NCI-H187 treated with DMSO at 0.1 percent for 48 hours (cell line): ENCODE measurements at places on chromosomes 7 and 10.

GRCh38 chr10:52770904-52771303 is 1.7 kb downstream of the MBL2 start:
- no peak for DNase-seq

GRCh38 chr10:130400890-130401289 is 264.7 kb downstream of the GLRX3 start:
- no peak for DNase-seq

DNA sequence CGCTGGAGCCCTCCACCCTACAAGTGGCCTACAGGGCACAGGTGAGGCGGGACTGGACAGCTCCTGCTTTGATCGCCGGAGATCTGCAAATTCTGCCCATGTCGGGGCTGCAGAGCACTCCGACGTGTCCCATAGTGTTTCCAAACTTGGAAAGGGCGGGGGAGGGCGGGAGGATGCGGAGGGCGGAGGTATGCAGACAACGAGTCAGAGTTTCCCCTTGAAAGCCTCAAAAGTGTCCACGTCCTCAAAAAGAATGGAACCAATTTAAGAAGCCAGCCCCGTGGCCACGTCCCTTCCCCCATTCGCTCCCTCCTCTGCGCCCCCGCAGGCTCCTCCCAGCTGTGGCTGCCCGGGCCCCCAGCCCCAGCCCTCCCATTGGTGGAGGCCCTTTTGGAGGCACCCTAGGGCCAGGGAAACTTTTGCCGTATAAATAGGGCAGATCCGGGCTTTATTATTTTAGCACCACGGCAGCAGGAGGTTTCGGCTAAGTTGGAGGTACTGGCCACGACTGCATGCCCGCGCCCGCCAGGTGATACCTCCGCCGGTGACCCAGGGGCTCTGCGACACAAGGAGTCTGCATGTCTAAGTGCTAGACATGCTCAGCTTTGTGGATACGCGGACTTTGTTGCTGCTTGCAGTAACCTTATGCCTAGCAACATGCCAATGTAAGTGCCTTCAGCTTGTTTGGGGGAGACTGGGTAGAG is at the start of gene COL1A2:
Gene COL1A2, plus strand, starts transcription at position 459 of the 704 bp plus-strand sequence. Its CDS starts 137 bp downstream, at position 596.
- no peak for DNase-seq

- DNase-seq: no peak
Measured at GRCh38 chr10:104119996-104120395, 2.0 kb upstream of the SFR1 start.

- DNase-seq: no peak
Measured at GRCh38 chr7:137462847-137463246, 119.3 kb upstream of the PTN start.

- DNase-seq: no peak
Measured at GRCh38 chr7:47482013-47482875, 99.7 kb downstream of the TNS3 start.

DNA sequence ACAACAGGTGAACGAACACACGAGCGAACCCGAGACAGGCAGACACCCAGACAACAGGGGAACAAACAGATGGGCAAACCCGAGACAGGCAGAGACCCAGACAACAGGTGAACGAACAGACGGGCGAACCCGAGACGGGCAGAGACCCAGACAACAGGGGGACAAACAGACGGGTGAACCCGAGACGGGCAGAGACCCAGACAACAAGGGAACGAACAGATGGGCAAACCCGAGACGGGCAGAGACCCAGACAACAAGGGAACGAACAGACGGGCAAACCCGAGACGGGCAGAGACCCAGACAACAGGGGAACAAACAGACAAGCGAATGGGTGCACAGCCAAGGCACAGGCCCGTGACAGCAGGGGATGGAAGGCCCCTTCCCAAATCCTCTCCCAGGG is 264.7 kb downstream of the ELFN1 start:
- DNase-seq: no peak

DNA sequence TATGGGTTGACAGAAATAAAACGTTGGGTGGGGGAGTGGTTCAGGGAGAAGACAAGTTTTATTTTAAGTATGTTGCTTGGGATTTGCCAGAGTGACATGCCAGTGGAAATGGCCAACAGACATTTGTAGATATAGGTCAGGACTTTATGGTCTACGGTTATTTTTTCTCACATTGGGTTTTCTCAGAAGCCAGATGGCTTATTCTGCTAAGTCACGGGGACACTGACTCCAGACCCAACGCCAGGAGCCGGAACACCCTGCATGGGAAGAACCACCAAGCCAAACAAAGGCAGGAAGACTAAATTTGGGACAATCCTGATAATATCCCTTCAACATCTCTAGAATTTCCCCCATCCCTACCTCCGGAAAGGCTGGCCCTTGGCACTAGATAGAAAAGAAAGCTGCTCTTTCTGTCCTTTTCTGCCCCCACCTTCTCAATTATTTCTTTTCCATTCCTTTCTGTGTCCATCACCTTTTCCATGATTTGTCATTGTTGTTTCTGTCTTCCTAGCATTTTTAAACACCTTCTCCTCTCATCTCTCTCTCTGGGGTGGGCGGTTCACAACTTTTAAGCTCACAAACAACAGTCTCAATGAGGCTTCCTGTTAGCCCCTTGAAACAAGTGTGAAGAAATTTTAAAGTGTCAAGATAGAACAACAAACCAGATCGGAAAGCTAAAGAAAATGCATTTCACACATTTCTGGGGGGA is 44.7 kb downstream of the TBXAS1 start:
- no peak for DNase-seq

DNA sequence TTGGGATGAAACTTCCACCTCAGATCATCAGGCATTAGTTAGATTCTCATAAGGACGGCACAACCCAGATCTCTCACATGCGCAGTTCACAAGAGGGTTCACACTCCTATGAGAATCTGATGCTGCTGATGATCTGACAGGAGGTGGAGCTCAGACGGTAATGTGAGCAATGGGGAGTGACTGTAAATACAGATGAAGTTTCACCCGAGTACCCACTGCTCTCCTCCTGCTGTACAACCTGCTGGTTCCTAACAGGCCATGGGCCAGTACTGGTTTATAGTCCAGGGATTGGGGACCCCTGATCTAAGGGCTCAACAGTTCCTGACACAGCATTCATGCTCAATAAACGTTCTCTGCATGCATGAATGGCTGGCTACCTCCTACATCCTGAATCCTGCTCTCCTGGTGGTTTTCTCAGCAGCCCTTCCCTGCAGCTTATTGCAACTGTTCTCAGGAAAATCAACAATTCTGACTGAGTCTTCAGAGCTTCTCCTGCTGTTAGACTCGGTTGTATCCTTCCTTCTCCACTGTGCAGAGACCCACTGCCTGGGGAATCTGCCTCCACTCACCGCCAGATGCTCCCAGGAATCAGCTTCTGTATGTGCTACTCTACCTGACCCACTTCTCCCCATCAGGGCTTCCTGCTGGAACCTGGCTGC is 17.4 kb downstream of the PDE6C start:
- no peak for DNase-seq

DNA sequence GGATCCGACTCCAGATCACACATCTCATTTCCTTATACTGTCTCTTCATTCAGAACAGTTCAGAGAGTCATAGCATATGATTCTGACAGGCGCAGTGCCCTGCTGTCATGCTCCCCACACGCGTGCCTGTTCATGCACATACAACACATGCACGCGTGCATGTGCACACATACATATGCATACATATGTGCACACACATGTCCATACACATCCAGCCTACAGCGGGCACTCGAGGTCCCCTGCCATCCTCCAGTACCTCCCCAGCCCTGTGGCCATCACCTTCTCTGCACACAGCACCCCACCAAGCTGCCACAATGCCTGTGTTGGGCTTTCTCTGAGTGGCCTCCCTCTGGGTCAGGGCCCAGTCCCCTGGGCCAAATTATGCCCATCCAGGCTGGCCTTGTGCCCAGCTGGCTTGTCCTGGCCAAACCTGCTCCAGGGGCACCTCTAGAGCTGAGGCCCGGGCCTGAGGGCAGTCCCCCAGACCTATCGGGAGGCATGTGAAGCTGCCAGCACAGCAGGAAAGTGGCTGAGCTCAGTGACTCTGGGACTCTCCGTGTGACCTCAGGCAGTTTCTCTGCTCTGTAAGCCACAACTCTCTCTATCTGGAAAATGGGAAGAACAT is 49.4 kb upstream of the RET start:
- no peak for DNase-seq

- no peak for DNase-seq
Measured at GRCh38 chr7:129021656-129022055, 33.3 kb downstream of the TNPO3 start.

DNA sequence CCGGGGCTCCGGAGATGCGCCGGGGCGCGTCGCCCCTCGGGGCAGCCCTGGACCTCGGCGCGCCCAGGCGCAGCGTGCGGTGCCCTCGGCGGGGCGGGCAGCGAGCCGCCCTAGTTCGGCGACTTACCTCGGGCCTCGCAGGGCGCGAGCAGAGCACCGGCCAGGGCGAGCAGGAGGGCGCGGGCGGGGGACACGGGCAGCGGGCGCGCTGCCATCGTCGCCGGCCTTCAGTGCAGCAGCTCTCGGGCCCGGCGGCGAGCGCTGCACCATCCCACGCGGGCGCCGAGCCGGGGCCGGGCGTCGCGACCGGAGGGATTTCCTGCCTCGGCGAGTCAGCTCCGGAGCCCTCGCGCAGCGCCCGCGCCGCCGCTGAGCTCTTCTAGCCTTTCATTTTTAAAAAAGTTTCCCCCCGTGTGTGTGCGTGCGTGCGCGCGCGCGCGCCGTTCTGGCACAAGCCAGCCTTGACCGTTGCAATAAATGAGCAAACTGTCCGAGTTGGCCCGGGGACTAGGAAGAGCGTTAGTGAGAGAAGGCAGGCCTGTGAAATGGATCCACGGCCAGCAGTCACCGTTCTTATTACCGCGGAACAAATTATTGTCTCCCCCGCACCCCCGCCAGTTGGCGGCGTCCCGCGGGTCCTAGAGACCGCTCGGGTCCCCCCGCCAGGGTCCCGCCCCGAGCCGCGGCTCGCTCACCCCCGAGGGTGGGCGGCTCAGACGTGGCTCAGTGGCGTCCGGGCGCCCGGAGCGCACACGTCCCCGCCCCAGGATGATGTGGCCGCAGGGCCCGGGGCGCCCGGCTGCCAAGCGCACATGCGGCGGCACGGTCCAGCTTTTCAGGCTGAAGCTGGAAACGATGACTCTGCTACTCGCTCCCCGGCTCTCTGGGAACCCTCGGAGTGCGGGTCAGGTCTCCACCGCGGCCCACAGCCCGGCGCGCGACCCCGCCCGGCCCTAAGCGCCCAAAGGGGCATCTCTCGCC is at the start of gene ADAM12:
Gene ADAM12, minus strand, starts transcription at position 547 of the 981 bp plus-strand sequence. Its CDS starts 332 bp downstream, at position 215.
- no peak for DNase-seq

DNA sequence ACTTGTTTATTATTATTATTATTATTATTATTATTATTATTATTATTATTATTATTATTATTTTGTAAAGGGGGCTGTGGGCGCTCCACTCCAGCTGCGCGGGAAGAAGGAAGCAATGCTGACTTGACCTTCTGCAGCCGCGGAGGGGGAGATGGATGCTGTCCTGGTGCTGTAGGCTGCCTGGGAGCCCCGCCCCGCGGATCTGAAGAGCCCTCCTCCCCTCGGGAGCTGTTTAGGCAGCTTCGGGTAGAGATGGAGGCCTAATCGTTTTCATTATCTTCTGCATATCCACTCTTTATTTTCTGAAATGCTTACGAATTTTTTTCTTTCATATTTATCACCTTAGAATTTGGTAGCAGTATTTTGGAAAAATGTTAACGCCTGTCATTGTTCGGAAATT is 101.2 kb upstream of the KLF6 start:
- no peak for DNase-seq

DNA sequence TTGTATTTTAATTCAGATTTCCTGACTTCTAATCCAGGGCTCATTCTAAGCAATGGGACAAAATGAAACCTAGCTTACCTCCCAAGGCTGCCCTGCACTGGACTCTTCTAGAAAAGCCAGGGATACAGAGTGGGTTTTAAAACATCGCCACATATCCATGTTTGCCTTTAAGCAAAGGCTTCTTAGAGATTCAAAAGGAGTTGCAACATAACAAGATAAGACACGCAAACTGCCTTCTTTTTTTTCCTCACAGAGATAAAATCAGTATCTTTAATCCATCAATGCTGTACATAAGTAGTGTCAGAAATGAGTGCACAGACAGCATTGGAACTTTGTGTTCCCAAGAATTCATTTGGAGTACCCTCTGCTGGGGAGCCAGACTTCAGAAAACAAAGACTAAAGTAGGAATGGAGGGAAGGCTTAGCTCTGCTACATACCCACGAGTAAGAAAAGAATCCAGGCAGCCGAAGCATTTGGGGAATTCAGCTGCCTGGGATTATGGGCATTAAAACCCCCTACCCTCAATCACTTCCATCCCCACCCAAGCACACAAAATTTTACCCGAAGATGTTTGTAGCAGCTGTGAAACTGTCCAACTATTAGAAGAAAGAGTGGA is 427.8 kb downstream of the ARL4A start:
- no peak for DNase-seq

- DNase-seq: no peak
Measured at GRCh38 chr10:128522551-128523308, 396.5 kb upstream of the MKI67 start.

GRCh38 chr10:113454341-113455061 is 98.4 kb upstream of the HABP2 start:
- no peak for DNase-seq

DNA sequence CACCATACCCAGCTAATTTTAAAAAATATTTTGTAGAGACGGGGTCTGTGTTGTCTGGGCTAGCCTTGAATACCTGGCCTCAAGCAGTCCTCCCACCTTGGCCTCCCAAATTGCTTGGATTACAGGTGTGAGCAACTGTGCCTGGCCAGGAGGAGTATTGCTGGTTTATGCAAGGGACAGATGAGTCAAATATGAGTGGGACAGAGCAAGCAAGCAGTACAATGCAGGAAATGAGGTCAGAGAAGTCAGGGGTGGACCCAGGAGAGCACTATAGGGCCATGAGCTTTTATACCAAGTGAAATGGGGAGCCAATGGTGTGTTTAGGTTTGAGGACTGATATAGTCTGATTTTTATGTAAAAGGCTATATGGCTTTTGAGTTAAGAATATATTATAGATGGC is 6.3 kb downstream of the TSPAN13 start:
- DNase-seq: no peak

GRCh38 chr7:32158076-32158475 is 87.9 kb upstream of the PDE1C start:
- DNase-seq: no peak

DNA sequence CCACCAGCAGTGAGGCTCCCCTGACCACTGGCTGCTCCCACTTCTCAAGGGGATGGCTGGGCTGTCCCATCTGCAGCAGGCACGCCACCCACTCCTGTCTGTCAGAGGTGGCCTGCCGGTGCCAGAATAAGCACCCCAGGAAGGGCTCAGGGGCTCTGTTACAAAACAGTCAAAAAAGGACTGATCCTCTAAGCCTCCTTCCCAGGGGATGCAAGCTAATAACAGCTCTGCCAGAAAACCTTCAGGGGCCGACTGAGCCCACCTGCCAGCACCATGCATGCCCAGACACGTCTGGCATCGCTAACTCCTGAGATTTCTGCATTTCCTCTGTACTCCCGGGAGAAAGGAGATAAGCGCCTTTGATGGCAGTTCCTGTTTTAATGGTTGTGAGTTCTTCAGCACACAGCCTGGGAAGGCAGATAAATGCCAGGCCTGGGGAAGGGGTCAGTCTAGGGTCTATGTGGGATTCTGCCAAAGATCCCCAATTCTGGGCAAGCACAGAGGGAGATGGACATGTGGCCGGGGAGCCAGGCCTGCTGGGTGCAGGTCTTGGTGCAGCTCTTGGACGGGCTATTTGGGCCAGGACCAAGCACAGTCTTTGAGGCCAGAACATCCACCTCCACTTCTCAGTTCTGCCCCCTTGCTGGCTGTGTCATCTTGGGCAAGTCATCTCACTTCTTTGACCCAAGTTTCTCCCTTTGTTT is 128.4 kb downstream of the ARHGAP22 start:
- DNase-seq: no peak
